Activated CD8-positive, alpha-beta memory T cell treated with anti-CD3 and anti-CD28 coated beads for 4 hours (primary cell): ENCODE measurements at places on chromosomes 7 and 10.

DNA sequence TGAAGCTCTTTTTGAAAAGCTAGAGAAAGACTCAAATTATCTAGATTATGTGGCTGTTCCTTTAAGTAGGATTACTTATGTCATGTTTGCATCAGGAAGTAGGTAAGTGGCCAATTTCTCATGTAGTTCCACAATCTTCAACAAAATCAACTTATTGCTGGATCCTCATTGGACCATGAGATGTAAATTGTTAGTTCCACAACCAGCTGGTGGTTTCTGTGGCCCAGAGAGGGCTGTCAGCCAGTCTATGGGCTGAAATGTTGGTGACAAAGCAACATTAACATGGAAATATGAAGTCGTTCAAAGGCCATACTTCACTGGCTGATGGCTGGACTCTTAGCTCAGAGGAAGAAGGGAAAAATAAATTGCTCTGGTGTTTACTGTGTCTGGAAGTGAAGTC, 157.9 kb downstream of the PLXDC2 start:
- DNase-seq = no peak

- DNase-seq = no peak
Measured at GRCh38 chr7:143038635-143039034, 11.7 kb upstream of the OR9A2 start.

- DNase-seq = no peak
Measured at GRCh38 chr7:108448584-108449505, 7.4 kb downstream of the NRCAM start.

DNA sequence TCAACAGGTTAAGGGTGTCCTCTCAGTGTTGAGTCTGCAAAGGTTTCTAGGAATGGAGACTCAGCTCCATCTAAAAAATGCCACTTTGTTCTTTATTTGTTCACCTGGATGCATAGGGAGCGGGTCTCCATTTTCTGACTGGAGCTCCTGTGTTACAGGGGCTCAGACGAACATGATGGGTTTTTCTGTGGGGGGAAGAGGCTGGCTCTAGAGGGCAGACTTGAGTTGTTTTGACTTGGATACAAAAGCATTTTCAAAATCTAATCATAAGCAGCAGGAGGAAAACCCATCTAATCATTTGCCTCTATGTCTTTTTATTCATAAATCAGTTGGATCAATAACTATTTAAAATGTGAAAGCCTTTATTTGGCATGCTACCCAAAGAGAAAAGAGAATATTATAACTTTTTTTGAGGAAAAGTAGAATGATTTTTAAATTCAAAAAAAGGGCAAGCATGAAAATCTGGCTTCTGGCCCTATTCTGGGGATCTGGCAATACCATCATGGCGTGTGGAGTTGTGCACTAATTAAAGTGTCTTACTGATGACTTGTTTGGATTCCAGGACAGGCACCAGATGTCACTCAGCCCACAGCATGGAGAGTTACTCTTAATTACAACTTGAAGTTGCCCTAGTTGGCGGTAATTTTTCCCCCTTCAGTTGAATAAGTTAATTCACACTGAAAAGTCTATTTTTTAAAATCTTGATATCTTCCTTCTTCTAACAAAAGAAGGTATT, 594.9 kb downstream of the REEP3 start:
- DNase-seq = no peak

- no peak for DNase-seq
Measured at GRCh38 chr7:101612885-101613515, 16.1 kb downstream of the MYL10 start.
